SHP77 treated with DMSO at 0.1 percent for 48 hours (cell line): ENCODE measurements at places on chromosomes 5 and 9.

- DNase-seq = peak; percentile 82
Observed at GRCh38 chr5:93607367-93608258, 24.6 kb downstream of the NR2F1 start.

DNA sequence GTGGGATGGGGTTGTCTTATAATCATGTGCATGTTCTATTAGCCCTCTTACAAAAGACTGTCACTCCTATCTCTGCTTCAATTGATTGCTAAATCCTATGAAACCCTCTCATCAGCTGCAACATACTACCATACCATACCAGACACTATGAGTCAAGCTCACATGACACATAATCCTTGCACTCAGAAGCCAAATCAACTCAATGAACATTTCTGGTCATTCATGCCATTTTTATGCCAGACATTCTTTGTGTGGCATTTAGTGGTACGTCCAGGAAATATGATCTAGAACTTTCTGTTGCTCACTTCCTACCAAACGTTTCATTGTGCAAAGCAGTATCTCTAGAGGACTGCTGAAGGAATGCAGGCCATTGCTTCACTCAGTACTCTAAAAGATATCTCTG is 159.2 kb upstream of the GNA14 start:
- no peak for DNase-seq

- DNase-seq = no peak
Observed at GRCh38 chr5:150213530-150213929, 23.7 kb downstream of the SLC6A7 start.

DNA sequence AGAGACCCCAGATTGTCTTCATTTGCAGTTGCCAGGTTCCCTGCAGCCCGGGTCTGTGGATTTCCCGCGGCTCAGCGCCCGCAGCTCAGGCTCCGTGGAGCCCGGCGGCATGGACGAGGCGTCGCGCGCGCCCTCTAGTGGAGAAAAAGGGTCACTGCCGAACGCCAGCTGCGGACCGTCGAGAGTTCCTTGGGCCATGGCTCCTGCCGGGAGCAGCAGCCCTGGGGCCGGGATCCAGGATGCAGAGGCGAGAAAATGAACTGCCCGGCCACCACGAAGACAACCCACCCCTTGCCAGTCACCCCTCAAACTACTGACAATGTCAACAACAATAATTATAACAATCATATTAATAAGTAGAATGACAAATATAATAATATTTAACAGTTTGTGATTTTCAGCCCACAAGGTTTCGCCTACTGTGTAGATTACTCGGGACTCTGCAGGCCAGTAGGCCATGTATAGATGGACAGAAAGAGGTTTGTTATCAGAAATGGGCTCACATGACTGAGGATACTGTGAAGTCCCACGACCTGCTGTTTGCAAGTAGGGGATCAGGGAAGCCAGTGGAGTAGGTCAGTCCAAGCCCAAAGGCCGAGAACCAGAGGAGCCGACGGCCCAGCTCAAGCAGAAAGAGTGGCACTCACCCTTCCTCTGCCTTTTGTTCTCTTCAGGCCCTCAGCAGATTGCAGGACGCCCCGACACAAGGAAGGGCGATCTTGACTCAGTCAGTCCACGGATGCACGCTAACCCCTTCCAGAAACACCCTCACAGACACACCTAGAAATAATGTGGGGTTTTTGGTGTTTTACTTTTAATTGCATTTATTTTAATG is 43.1 kb downstream of the BOD1 start:
- peak; percentile 29 for DNase-seq

- DNase-seq = no peak
Observed at GRCh38 chr5:43113546-43113945, 7.2 kb upstream of the ZNF131 start.

- no peak for DNase-seq
Observed at GRCh38 chr5:1139331-1140170, 27.7 kb upstream of the SLC12A7 start.

DNA sequence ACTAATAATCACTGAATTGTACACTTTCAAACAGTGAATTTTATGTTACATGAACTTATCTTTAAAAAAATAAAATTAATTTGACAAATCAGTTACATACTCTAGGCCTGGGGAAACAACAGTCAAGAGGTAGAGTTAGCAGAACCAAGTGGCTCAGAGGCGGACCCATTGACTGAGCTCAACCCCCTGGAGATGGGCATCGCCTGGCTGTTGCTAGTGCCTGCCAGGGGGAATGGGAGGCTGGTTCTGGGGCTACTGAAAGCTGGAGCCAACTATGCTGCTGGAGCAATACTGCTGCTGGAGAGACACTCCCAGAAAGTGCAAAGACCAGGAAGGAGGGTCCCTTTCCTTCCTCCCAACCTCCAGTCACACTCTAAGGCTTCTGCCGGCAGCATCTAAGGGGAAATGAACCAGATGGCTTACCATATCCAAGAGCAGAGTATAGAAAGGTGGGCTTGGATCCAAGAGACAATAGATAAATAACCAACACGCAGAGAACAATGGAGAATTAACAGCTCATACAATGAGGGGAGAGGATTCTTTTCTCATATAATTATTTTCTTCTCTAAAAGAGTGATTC is 40.3 kb upstream of the ANKRD55 start:
- DNase-seq = no peak

GRCh38 chr9:136122425-136123383 is 4.0 kb upstream of the TMEM250 start:
- DNase-seq = no peak

DNA sequence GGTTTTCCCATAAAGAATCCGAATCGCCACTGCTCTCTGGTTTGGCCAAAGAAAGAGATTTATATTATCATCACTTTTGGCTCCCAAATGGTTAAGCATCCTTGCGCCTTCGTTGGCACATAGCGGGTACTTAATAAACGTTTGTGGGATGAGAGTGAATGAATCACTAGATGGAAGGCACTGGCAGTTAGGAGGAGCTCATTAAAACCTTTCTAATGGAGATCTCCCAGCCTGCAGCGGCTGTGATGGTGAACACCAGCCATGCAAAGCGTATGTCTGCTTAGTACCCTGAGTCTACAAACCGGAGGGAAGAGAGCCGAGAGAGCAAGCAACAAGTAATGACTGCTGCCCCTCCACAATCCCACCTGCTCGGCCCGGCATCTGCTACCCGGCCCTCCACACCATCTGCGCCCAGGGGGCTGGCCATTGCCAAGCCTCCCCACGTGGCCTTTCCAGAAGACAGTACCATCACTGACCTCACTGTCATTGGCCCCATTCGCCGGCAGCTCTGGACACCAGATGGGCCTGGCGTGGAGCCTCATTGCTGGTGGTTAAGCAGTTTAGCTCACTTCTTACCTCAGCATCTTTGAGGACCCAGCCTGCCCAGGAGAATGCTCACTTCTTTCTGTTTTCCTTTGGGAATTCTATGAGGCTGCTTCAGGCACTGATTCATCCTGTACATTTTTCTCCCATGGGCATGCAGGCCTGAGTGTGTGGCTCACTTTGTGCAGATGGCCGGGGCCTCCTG is 39.3 kb upstream of the ANKRD33B start:
- peak; percentile 82 for DNase-seq

- no peak for DNase-seq
Observed at GRCh38 chr5:151408591-151409230, 38.7 kb upstream of the SLC36A1 start.

DNA sequence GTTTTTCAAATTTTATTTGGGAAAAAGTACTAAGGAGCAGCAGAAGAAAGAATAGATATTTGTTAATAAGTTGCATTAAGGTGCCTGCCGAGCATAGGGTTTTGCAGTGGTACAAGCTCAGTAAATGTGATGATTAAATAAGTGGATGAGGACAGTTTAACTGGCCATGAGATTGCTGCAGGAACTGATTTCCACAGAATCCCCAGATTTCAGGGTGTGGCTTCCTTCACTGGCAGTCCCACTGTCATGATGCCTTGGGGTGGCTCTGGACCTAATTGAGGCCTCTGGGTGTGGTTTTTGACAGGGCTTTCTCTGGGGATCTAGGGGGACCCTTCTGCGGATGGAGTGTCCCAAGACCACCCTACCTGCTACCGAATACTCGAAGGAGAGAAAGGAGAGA is 1.4 kb downstream of the PHF24 start:
- DNase-seq = no peak

DNA sequence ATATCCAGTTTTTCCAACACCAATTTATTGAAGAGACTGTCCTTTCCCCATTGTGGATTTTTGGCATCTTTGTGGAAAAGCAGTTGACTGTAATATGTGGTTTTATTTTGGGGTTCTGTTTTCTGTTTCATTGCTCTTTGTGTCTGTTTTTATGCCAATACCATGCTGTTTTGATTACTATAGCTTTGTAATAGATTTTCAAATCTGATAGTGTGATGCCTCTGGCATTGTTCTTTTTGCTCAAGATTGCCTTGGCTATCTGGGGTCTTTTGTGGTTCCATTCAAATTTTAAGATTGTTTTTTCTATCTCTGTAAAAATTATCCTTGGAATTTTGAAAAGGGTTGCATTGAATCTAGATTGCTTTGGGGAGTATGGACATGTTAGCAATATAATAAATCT is 99.5 kb downstream of the NDUFAF2 start:
- DNase-seq = no peak

DNA sequence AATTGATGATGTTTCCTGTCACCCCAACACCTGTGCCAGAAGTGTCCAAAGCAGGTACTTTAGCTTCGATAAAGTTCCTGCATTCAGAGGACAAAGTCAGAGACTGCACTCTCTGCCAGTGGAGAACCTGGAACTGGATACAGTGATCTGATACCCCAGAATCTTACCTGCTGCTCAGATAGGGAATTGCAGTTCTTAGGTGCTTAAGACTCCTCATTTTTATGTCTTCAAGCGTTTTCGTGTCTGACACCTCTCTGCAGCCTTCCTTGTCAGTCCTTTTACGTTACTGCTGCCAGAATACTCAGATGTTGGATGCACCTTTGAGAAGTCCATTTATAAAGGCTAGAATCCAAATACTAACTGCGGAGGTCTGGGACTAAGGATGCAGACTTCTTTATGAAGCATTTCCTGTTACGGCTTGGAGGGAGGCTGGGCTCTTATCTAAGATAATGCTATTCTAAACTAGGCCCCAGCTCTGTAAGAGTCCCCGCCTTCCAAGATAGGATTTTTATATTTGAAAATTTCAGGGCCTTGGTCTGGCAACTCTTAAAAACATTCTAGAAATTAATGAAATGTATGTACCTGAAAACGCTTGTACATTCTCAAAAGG is 1.9 kb downstream of the ISOC1 start:
- no peak for DNase-seq

DNA sequence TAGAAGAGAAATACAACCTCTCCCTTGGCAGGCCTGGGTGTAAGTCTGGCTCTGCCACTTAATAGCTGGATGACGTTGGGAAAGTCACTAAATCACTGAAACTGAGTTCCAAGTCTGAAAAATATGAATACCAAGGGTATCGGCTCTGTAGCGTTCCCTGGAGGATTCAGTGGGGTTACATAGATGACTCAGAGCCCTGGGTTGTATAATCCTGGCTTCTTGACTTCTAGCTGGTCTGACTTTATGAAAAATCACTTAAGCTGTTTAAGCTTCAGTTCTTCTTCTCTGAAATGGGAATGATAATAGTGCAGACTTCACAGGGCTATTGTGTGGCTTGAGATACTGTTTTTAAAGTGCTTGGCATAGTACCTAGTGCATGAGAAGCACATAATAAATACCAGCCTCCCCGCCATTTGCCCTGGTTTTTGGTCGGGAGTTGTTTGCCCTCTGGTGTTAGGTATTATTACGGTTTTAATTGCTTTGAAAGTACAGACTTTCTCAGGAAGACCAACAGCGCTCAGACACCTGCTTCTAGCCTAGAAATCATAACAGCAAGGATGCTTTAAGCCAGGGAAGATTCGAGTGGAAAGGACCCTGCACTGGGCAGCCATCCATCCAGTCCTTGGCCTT is 43.0 kb downstream of the CYFIP2 start:
- no peak for DNase-seq

- no peak for DNase-seq
Observed at GRCh38 chr9:96342571-96343245, 40.7 kb upstream of the HSD17B3 start.

DNA sequence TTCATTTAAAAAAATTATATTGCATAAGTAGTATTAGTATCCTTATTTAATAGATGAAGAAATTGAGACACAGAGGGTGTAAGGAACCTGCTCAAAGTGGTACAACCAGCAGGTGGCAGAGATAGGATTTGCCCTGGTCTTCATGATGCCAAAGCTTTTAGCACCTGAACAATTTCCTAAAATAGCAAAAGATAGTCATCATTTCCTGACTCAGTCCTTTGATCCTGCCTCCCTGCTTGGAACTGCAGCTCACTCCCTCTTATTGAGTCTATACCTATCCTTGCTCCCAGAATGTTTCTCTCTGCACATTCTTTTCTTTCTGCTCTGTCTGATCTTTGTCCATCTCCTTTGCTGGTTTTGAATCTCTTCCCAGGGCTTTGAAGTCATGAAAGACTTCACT is 155.8 kb downstream of the FRMD3 start:
- DNase-seq = no peak

- no peak for DNase-seq
Observed at GRCh38 chr9:123401879-123402513, 46.0 kb downstream of the CRB2 start.

- DNase-seq = no peak
Observed at GRCh38 chr9:90058182-90058763, 453.5 kb downstream of the GADD45G start.

DNA sequence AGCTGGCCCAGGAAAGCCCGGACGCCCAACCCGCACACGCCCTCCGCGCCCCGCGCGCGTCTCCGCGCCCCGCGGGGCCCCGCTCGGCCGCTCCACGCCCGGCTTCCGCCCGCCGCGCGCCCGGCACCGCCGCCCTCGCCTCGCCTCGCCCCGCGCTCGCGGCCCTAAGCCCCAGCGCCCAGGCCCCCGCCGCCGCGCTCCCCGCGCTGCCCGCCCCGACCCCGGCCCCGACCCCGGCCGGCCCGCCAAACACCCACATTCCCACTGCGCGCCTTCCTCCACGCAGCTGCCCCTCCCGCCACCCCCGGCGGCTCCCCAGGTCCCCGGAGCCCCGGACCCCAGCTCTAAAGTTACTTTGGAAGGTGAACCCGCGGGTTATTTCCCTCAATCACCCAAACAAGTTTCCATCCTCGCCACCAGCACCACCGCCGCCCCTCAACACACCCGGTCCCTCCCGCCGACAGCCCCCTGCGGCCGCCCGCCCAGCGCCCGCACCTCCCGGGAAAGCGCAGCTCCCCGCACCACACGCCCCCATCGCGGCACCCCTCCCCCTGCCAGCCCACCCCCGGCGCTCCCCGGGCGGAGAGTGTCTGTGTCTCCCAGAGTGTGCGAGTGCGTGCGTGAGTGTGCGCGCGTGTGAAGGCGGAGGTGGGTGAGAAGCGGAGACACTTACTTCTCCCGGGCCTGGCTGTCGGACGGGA is 439 bp downstream of the SSBP2 start:
- DNase-seq = no peak
